Globus pallidus (tissue), 1 donor: ENCODE measurements at places on chromosomes 1 and 21.

DNA sequence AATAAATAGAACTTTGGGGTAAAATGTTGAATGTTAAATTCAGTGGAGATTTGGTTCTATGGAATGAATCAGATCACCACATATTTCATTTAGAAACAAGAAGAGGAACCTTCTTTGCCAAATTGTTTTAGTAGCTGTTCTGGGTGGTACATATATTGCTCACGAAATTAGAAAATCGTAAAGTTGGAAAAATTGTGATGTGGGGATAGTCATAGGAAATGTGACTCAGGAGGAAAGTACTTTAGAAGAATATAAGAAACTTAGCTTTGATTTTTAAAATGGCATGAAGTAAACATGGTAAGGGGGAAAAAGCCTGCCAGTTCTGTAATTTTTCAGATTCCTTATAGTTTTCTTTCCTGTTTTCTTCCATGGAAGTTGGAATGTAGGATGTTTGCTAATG lies 27.4 kb downstream of the RRP15 start:
- no peak for DNase-seq

DNA sequence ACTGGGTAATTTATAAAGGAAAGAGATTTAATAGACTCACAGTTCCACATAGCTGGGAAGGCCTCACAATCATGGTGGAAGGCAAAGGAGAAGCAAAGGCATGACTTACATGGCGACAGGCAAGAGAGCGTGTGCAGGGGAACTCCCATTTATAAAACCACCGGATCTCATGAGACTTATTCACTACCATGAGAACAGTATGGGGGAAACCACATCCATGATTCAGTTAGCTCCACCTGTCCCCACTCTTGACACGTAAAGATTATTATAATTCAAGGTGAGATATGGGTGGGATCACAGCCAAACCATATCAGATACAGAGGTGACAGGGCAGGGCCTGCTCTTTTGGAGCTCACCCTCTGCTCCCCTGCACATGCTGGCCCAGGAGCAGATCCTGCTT lies 31.4 kb upstream of the TMEM61 start:
- DNase-seq, result no peak

DNA sequence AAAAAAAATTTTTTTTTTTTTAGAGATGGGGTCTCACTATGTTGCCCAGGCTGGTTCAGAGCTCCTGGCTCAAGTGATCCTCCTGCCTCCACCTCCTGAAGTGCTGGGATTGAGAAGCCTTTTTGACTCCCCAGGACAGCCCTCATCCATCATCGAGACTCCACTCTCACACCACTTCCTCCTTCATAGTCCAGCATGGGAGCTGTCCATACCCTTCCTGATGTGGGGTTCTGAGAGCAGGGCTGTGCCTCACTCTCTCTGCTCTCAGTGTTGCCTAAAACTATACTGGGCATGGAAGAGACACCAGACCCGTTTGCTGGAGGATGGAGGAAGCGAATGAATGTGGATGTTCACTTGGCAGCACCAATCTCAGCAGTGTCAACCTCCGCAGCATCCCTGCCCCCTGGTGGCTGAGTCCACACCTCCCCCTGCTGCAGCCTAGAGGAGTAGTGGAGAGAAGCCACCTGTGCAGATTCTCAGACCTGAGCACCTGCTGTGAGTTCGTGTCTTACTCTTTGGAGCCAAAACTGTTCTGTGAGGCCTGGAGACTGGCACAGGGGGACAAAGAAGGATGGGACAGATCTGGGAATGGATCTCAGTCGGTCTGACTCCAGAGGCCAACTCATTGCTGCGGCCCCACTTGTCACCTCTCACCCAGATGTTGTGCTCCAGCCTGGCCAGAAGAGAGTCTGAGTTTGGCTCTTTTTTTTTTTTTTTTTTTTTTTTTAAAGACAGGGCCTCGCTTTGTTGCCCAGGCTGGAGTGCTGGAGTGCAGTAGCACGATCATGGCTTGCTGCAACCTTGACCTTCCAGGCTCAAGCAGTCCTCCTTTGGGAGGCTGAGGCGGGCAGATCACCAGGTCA lies 17.7 kb downstream of the TINAGL1 start:
- DNase-seq, result peak; percentile 35

GRCh38 chr1:15610167-15610566 lies 7.1 kb upstream of the DDI2 start:
- no peak for DNase-seq

DNA sequence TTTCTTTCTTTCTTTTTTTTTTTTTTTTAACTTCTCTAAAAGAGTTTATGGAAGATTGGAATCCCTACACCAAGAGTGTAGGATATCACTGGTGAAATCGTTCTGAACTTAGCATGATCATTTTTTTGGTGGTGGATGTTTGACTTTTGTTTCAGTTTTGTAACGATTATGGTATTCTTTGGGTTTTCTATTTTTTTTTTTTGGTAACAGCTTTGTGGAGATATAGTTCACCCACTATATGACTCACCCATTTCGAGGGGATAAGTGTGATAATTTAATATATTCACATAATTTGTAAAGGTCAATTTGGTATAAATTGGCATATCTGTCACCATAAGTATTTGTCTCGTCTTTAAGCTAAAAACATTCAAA lies 29.2 kb downstream of the AGPAT3 start:
- no peak for DNase-seq

- no peak for DNase-seq
Measured at GRCh38 chr1:1862905-1863547, 27.9 kb downstream of the GNB1 start.

DNA sequence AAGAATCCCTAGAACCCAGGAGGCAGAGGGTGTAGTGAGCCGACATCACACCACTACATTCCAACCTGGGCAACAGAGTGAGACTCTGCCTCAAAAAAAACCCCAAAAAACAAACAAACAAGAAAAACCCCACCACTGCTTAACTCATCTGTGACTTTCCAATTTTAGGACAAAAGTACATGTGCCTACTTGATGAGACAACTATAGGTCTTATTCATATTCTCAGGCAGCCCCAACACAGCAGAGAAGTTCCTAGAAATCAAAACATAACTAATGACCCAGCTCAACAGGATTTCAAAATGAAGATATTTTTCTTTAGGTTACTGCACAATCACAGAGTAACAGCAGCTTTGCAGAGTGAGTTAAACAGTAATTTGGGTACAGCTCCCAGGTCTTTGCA lies 26.4 kb downstream of the TIAM1 start:
- no peak for DNase-seq

- no peak for DNase-seq
Measured at GRCh38 chr1:99149952-99150351, 114.3 kb upstream of the PLPPR4 start.

GRCh38 chr1:241934866-241935265 lies 22.7 kb upstream of the BECN2 start:
- peak; percentile 23 for DNase-seq
